Activated CD8-positive, alpha-beta memory T cell treated with anti-CD3 and anti-CD28 coated beads for 48 hours (primary cell): ENCODE measurements at places on chromosomes 3 and 15.

DNA sequence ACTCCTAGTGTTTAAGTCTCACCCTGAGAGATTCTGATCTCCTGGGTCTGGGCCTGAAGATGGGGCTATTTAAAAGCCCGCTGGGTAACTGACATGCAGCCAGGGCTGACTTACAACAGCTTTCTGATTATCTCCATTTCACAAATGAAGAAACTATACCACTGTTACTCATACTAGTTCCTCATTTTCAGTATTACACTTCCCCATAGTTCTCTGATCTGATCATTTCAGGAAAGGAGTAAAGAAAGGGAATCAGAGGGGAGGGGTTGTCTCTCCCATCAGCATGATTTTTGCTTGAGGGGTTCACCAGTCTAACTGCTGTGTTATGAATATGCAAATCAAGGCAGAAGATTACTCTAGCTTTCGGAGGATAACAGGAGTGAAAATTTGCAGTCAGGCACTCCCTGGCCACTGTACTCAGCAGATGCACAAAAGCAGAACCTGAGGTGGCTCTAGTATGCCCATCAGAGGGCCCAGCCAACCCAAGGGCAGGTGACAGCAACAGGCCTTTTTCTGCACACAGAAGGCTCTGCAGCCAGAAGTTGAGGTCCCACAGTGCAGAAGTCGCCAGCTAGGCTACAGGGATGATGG lies 59.4 kb downstream of the DAPK2 start:
- DNase-seq = no peak

- no peak for DNase-seq
These were observed 6.5 kb downstream of the RPS17 start for GRCh38 chr15:82533801-82534200.

- no peak for DNase-seq
These were observed 161.9 kb upstream of the RGMA start for GRCh38 chr15:93250950-93251349.

- no peak for DNase-seq
These were observed 1.1 kb downstream of the MITF start for GRCh38 chr3:69740103-69741021.

- DNase-seq = no peak
These were observed 42.7 kb upstream of the ATP2B2 start for GRCh38 chr3:10547841-10548783.

DNA sequence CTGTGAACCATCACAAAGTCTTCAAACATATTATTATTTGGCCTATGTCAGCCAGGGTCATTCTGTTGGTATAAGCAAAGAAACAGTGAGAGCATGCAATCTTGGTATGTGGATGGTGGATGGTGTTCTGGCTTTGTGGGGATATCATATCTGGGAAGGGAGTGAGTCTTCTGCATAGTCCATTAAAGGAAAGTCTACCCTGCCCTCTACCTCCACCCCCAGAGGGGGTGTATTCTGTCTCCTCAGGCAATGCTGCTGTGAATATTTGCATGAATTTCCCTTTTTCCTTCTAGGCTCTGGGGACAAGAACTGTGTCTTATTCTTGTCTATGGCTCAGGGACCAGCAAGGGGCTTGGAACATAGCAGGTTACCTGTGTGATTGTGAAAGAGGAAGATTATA lies 495.8 kb downstream of the PDCD6IP start:
- no peak for DNase-seq

GRCh38 chr3:197242784-197243432 lies 55.5 kb downstream of the DLG1 start:
- no peak for DNase-seq

GRCh38 chr15:47954196-47954595 lies 166.6 kb upstream of the SLC24A5 start:
- DNase-seq = no peak

DNA sequence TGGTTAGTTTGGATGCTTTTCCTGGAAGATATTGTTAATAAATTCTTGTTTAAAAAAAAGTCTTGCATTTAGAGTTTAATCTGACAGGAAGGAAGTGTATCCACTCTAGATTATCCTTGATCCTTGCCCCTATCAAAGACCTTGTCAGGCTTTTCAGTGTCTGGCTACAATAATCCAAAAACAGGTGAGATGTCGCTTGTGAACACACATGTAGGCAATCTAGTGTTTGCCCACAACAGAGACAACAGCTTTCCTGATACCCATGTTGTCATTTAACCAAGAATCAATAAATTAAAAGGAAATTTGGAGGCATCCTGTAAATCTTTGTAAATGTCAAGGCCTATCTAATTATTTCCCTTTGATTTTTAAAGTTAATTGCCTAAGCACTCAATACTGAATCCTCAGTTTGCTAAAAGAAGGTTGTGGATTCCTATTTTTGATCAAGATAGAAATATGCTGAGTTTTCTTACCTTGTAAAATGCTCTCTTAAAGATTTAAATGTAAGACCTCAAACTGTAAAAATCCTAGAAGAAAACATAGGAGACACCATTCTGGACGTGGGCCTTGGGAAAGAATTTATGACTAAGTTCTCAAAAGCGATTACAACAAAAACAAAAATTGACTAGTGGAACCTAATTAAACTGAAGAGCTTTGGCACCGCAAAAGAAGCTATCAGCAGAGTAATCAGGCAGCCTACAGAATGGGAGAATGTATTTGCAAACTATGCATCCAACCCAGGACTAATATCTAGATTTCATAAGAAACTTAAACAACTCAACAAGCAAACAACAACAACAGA lies 207.7 kb downstream of the NAALADL2 start:
- DNase-seq = no peak

GRCh38 chr15:80550219-80550907 lies 144.7 kb upstream of the ABHD17C start:
- DNase-seq = no peak
